EH (cell line): ENCODE measurements at places on chromosomes 1 and 21.

DNA sequence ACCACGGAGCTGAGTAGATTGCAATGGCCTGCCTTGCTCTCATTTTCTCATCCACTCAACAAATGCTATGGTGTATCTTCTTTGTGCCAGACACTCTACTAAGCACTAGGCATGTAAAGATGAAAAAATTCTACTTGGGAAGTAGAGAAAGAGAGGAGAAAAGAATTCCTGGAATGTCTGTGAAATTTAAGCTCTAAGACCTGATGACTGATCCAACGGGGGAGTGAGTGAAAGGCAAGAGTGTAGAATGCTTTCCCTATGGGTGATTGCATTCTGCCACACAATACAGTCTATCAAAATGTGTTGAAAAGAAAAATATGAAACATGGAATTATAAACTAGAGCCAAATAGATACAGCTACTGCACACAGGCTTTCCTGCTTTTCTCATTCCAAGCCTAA is 82.3 kb downstream of the CYYR1 start:
- peak; percentile 20 for DNase-seq

DNA sequence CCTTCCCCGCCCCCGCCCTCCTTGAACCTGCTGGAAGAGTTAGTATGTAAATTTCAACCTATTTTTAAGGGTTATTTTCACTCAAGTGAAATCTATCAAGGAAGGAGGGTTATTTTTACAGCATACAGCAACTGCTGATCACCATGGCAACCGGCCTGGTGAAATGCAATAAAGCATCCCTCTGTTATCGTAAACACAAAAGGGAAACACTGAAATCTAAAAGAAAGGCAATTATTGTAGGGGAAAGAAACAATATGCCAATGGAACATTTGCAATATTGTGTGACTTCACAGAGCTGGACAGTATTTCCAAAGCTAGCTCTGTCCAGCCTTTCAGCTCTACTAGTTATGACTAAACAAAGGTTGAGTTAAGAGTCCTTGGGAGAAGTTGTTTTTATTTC is 588.3 kb upstream of the PBX1 start:
- no peak for DNase-seq

DNA sequence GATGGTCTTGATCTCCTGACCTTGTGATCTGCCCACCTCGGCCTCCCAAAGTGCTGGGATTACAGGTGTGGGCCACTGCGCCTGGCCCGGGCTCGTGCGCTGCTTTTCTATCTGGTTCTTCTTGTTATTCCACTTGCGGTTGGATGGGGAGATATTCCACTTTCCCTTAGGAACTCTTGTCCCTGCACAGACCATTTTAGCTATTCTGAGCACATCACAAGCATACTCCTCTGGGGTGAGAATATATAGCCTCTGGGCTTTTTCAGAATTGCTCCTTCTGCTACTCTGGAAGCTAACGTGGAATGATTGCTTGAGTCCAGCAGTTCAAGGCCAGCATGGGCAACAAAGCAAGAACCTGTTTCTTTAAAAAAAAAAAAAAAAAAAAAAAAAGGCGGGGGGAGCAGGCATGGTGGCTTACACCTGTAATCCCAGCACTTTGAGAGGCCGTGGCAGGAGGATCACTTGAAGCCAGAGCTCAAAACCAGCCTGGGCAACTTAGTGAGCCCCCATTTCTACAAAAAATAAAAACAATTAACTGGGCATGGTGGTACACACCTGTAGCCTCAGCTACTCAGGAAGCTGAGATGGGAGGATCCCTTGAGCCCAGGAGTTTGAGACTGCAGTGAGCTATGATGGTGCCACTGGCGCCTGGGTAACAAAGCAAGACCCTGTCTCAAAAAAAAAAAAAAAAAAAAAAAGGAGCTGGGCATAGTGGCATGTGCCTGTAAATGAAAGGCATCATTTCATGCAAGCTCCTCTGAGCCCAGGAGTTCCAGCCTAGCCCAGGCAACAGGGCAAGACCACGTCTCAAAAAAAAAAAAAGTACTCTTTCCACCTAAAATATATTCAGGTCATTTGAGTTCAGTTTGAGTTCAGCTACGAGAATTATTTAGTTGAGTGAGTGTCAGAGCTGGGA is 11.8 kb upstream of the PGD start:
- no peak for DNase-seq

DNA sequence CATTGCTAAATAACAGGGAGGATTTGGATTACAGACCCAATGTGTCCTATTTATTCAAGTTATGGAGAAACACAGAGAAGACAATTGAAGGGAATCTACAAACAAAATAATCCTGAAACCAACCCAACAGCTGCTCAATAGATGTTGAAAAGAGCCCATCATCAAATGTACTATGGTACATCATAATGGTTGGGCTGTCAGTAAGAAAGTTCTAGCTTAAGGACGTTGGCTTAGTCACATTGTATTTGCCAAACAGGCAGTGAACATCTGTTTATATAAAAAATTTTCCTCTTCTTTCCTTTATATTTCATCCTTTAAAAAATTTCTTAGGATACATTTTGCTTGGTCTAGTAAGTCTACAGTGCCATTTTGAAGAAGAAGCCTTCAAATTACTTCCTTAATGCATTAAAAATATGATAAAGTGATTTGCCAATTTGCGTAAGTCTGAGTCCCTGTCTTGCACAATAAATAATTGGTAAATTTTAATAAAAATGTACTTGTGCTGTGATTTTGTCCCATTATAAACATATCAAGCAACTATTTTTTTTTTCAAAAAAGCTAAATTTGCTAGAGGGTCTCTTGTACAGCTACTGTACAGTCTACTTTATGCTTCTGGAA is 14.4 kb downstream of the MAP3K7CL start:
- DNase-seq, result peak; percentile 50

- no peak for DNase-seq
These were observed 117.8 kb downstream of the LIPI start for GRCh38 chr21:14092834-14093560.

DNA sequence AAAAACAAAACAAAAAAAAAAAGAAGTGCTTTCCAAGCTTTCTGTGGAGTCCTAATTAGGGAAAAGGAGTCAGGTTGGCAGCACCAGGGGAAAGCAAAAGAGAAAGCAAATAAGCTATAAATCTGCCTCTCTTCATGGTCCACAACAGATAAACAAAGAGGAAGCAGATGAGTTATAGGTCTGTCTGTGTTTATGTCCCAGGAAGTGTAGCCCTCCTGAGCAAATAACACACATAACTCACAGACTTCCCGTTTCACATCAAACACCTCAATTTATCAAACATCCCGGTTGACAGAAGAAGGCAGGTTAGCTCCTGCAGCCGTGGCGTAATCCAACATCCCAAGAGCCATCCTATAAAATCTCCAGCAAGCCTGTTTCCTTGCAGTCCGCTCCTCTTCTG is 5.6 kb upstream of the SLC2A5 start:
- DNase-seq, result no peak

DNA sequence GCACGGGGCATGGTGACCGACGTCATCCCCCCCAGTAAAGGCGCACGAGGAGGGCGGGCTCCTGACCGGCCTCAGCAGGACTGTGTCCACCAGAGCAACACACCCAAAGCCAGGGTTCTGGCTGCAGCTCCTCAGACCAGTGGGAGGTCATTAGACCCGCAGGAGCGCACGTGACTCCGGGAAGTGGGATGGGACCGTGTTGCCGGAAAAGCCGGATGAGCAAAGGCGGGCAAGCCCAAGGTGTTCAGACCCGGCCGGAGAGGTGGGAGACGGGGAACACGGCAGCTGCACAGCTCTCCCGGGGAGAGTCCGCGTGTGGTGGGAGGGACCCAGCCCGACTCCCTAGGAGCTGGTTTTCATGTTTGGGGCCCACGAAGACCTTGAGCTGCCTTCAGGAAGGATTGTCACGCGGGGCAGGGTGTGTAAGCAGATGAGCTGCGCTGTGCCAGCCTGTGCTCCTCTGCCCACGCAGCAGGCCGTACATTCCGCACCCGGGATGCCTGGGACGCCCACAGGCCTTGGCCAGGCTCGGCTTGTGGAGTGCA is 20.6 kb upstream of the TRAPPC10 start:
- no peak for DNase-seq

DNA sequence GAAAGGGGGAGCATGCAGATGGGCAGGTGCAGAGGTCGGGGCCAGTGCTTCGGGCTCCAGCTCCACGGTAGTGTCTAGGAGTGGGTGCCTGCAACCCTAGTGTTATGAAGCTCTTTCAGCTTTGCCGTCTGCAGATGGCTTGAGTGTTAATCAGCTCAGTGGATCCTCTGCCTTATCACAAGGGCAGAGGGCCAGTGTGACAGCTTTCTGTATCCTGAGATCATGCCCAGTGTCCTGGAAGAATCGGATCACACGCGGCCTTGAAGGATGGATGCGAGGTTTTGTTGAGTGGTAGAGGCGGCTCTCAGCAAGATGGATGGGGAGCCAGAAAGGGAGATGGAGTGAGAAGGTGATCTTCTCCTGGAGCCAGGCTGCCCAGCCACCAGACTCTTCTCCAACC is 25.5 kb upstream of the C1orf146 start:
- no peak for DNase-seq

DNA sequence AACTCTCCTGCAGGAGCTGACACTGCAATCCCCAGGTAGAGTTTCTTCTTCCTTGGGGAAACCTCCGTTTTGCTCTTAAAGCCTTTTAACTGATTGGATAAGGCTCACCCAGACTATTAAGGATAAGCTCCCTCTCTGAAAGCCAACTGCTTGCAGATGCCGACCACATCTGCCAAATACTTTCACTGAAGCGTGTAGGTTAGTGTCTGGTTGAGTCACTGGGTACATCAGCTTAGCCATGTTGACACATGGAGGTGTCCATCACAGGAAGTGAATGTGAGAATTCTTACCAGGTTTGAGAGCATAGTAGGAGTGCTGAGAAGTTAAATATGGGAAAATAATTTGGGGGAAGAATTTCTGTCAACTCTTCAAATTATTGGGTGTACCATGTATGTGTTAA is 202.0 kb downstream of the AJAP1 start:
- DNase-seq, result no peak

- no peak for DNase-seq
These were observed 8.1 kb upstream of the COA7 start for GRCh38 chr1:52706136-52706670.

- DNase-seq, result peak; percentile 55
These were observed 24.8 kb downstream of the CCSAP start for GRCh38 chr1:229318056-229318455.

DNA sequence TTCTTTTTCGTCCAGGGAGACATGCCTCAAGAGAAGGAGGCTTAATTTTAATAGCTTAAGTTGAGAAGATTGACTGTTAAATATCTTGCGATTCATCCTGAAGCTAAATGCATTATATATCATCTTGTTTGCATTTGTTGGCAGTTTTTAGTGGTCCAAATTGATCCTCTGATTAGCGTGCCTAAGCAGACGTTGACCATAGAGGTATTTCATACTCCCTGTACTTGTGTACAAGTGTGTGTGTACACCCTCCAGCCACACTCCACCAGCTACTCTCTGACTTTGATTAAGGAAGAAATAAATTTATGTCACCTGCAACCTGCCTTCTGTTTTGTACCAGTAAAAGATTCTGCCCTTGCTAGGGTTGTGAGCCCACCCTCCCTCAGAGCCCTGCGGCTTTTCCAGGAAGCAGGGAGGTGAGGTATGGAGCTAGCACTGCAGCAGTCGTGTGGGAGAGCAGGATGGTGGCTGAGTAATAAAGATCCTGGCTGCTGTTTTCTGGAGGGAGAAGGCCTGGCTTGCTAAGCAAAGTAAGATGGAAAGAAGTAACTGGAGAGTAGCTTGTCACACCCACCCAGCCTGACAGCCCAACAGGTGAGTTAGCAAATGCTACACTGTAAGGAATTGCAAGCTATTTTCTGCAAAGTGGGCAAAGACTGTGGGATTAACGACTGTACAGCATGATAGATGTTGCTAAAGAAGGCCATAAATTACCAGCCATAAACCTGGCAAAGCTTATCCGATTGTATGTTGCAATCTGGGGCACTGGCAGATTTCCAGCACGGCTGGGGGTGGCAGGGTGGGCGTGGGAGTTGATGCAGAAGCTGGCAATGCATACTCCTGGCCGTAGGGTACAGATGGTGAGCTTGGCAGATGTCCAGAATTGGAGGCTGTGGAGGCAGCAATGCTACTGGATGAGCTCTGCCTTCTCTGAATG is 170.2 kb downstream of the TNR start:
- no peak for DNase-seq

- no peak for DNase-seq
These were observed 2.3 kb upstream of the SF3B4 start for GRCh38 chr1:149929856-149930255.

GRCh38 chr1:211697356-211697755 is 21.9 kb upstream of the NEK2 start:
- DNase-seq, result no peak

DNA sequence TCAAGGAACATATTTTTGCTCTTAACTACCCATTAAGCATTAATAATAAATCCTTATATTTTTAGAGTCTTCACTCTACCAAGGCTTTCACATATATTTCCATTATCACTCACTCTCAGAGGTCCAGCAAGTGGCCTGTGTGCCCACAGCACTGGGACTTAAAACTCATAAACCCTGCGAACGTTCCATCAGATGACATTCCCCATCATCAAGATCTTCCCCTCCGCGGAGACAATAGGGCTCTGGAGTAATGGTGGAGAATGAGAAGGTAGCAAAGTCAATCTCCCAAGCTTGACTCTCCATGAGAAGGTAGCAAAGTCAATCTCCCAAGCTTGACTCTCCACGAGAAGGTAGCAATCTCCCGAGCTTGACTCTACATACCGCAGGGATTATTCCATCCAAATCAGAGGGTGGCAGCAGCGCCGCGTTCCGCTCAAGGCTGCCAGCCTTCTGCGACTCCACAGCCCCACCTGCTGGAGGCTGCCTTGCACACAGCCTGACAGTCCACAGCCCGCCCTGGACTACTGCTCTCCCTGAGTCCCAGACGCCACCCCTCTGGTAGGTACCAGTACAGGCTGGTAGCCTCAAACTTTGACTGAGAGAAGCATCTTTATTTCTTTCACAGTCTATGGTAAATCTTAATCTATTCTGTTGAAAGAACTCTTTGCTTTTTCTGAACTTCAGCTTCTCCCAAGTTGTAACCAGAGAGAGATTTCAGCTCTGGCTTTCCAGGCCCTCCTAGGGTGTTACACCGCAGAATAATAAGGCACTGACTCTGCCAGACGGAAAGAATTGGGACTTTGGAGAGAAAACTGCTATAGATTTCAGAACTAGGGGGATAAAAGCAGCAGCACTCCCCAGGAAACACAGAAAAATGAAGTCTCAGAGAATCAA is 26.4 kb upstream of the CTTNBP2NL start:
- DNase-seq, result peak; percentile 82

GRCh38 chr1:224980181-224980580 is 50.7 kb downstream of the DNAH14 start:
- no peak for DNase-seq

GRCh38 chr1:1359664-1360468 is 1.5 kb upstream of the MXRA8 start:
- peak; percentile 89 for DNase-seq

DNA sequence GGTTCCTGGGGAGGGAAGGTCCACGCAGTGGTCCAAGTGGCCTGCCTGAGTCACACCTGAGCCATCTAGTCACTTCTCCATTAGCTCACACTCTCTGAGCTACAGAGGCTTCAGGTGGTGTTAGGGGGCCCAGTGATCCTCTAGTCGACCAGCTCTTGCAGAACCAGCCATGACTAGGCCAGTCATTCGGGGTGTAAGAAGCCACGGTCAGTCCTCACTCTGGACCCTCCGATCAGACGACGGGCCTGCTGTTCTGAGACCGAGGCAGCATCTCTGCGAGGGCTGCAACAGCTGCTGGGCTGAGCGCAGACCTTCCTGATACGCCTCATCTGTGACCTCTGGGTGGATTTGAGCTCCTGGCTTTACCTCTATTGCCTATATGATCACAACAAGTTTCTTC is 68.8 kb downstream of the RIPK4 start:
- DNase-seq, result no peak

GRCh38 chr1:240693844-240694243 is 81.9 kb upstream of the GREM2 start:
- DNase-seq, result no peak

- peak; percentile 40 for DNase-seq
These were observed 23.3 kb upstream of the PTGFRN start for GRCh38 chr1:116886291-116886878.
